Stimulated activated CD8-positive, alpha-beta memory T cell treated with anti-CD3 and anti-CD28 coated beads, Interleukin-15, amount 100 ng/mL, for 48 hours (primary cell): ENCODE measurements at places on chromosomes 1 and 21.

GRCh38 chr1:14366091-14367018 lies 232.1 kb upstream of the KAZN start:
- DNase-seq: no peak

DNA sequence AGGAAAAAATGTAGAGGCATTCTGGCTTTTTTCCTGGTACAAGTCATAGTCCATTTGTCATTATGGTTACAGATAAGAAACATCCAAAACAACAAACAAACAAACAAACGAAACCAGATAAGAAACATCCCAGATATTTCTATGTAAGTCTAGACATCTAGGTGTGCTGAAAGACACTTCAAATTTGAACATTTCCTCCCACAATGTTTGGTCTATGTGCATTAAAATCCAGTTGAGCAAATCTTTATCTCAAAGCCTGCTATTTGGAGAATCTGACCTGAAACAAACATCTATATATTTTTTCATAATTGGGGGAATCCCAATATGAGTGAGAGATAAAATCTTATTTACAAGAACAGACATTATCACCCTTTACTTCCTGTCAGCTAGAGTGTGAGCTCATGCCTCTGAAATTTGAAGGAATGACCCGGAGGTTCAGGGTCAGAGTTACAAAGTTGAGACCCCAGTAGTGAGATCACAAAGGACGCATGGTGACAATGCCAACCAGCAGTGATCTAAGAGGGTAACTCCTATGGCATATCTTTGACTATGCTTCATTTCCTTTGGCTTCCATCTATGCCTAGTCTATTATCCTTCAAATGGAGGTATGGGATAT lies 182.9 kb upstream of the ATP1B1 start:
- DNase-seq: no peak

DNA sequence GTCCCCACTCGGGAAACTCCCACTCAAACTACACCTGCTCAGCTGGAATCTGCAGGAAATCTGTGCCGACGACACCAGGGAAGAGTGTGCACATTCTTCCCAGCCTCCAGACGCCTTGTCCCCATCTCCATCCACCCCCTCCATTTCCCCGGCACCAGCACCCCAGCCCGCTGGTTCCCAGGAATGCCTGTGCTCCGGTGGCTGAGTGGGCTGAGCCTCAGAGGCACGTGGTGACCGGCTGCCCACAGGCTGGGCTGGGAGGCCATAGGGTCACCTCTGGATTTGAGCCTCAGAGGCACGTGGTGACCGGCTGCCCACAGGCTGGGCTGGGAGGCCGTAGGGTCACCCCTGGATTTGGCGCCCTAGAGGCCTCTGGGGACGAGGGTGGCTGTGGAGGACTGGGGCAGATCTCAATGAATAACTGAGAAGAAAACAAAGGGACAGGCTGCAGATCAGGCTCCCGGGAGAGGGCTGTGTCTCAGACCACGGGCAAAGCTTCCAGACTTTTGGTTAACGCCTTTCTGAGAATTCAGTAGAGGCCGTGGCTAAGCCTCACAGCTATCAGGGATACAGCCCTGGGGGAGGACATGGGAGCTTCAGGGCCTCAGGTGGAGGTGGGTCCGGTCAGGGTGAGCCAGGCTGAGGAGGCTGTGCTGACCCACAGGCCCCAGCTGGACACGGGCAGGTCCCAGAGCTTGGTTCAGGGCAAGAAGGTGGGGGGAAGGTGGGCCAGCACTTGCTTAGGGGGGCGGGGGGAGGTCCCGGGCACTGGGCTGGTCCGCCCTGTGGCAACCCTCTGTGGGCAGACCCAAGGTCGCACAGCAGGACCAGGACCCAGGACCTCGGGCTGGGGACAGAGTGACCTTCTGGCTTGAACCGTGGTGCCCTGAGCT lies 17.3 kb upstream of the TTLL10 start:
- DNase-seq: no peak

GRCh38 chr1:25030674-25031589 lies 100.9 kb upstream of the RUNX3 start:
- DNase-seq: peak; percentile 78

DNA sequence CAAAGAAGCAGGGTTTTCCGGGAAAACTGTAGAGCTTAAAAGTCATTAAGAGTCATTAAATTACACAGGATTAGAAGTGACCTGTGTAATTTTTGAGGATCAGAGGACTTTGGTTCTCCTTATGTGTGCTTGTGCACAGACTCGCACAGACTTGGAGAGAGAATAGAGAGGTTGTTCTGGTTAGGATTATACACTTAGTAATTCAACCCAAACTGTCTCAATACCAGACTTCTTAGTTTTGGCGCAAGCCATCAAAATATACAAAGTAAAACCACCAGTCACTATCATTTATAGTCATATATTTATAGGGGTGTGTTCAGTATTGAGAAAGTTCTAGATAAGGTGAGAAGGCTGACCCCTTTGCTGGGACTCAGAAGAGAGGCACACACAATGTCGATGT lies 112.3 kb downstream of the HLX start:
- DNase-seq: no peak

- no peak for DNase-seq
Observed at GRCh38 chr1:187836557-187836956, 1007.8 kb downstream of the PLA2G4A start.

GRCh38 chr1:240329443-240329842 lies 237.8 kb downstream of the FMN2 start:
- no peak for DNase-seq

DNA sequence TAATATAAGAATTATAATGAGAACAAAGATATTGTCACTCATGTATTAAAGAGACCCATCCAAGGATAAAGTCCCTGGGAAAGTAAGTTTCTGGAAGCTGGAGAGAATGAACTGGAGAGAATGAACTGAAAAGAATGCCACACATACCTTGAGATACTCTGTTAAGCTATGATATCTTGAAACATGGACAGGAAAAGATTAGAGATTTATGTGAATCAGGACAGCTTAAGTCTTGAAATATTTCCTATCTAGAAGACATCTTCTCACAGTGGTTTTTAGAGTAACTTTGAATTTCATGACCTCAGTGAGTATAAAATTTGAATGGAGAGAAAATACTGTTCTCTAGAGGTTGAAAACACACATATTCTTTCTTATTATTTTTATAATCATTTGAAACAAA lies 201.3 kb upstream of the HMCN1 start:
- DNase-seq: no peak

DNA sequence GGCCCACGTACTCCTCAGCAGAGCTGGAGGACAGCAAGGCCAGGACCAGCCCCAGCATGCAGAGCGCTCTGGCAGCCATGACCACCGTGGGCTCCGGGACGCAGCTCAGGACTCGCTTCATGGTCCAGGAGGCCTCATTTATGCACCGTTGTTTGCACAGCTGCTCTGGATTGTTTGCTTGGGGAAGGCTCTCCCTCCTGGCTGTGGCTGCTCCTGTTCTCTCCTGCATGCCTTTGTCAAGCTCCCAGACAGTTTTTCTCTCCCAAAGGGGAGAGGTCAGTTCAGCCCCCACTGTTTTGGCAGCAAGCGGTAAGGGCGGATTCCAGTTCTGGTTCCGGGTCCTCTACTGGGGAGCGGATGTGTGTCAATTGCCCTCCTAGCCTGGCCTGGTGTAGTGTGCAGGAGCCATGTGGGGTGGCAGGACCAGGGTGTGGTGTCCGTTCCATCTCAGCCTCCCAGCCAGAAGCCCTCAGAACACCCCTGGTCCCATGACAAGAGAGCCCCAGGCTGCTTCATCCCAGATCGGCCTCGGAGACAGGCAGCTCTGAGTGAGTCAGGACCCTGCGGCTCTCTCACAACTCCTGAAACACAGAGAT lies at the start of gene TFF3:
TFF3 (minus strand) TSS at position 114 of the 596 bp plus-strand sequence; CDS start at position 79, 35 bp downstream.
- DNase-seq: no peak

DNA sequence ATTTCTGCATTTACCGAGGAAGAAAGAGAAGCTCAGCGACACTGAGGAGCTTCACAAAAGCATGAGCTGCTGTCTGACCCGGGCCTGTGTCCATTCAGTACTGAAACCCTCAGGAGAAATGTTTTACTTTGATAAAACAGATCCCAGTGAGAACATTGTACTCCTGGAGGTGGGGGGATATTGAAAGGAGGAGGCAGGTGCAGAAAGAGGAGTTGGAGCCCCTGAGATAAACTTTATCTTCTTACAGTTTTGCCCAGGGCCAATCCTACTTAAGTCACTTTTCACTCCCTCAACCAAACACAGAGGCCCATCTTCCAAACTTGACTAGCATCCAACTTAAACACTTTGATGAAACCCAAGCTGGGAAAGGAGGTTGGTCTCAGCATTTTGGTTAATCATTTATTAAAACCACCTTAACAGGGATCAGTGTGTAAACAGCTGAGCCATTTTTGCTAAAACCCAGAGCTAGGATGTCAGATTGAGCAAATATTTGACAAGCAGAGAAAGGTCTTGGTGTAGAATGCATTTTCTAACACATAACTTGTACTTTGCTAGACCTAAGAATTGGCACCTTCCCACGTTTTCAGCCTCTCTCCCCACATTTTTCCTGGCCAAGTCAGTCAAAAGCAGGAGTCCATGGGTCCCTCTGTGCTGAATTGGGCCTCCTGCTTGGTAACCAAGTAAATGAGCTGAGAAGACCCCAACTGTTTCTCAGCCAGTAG lies 32.5 kb upstream of the SARS1 start:
- no peak for DNase-seq

GRCh38 chr1:202804126-202804525 lies 4.1 kb downstream of the KDM5B start:
- DNase-seq: no peak

DNA sequence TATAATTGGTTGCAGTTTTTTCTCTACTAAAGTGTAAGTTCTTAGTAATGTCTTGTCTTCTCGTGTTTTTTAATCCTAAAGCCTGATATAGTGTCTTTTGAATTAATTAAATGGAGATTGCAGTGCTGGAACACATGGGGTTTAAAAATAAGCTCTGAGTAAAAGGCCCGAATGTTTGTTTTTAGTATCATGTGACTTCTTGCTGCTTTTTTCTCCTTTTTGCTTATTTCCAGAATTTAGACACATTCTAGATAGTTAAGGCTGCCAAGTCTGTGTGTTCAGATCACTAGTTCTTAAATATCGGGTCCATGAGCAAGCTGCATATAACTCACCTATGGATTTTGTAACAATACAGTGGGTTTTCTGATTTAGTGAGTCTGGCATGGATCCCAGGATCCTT lies 27.5 kb downstream of the KCTD3 start:
- no peak for DNase-seq

- DNase-seq: no peak
Observed at GRCh38 chr1:61426885-61427284, 298.1 kb downstream of the TM2D1 start.

DNA sequence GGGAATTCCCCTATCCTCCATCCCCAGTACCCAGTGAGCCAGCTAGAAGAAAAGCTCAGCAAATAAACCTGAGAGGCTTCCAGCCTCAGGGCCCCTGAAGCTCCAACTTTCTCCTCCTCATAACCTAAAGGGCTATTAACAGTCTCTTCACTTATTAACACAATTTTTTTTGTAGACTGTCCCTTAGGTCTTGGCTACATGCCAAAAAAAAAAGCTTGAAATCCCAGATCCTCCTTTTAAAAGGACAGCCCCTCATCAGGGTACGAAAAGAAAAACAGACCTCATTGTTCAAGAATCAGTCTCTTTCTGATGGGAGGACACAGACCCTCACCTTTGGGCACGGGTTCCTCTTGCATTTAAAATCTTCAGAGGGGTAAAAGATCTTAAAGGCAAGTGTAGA lies 72.8 kb upstream of the CD1D start:
- DNase-seq: no peak

DNA sequence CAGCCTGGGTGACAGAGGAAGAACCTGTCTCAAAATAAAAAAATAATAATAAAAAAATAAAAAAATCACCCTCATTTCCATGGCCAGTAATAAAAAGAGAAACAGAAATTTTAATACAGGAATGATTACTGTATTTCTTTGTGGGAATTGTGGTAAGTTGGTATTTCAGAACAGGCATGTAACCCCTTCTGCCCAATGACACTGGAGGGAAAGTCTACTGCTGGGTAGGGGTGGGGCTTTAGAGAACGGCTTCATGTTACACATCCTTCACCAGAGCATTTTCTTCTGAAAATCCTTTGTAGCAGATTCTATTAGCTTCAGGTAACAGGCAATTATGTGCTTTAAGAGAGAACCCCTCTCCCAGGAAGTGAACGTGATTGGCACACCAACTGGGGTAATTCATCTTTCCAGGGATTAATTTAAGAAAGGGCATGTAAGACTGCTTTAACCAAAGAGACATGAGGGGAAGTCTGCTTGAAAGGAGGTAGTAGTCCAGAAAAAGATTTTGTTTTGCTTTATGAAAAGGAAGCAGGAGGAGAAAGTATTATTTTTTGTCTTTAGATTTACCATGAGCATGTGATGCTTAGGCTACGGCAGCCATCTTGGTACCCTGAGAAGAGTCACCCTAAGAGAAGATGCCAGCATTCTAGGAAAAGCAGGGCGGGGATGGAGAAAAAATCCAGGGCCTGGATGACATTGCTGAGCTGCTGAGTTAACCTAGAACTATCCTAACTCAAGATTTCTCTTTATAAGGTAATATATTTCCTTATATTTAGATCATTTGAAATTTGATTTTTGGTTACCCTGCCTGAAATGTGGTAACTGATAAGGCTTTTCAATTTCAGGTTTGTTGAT lies 57.7 kb upstream of the DPT start:
- DNase-seq: no peak

DNA sequence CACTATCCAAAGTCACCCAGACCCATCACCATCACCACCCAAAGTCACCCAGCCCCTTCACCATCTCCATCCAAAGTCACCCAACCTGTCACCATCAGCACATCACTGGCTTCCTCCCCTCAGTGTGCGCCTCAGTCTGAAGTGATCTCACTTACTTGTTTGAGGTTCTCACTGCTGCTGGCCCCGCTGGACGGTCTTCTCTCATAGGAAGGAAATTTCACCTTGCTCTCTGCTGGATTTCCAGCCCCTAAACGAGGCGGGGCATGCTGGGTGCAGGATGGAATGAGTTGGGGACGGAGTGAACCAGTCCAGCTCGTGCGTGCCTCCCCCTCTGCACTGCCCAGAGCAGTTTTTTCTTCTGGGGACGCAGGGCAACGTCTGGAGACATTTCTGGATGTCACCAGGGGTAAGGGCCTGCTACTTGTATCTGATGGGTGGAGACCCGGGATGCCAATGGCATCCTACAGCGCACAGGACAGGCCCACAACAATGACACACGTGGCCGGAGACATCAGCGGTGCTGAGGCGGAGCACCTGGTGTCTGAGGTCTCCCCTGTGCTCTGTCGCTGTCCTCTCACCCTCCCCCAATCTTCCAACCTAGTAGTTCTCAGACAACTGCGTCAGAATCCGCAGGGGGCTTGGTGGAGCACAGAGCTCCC lies 38.6 kb downstream of the PDE9A start:
- DNase-seq: no peak

GRCh38 chr1:62367005-62367557 lies 47.8 kb upstream of the KANK4 start:
- no peak for DNase-seq

DNA sequence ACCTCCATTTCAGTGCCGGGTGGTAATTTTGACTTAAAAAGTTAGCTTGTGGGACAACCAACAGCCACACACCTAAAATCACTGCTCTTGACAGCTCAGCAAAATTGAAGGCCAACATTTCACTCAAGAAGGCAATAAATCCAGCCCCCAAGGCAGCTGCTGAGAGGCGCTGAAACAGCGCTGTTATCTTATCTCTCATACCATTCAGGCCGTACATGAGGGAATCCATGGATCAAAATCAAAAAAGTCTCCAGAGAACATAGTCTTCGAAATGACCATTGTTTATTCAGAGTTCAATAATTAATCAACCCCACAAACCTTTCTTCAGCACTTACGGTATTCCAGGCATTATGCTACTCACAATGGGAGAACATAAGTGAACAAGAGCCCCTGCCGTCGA lies 38.5 kb downstream of the ZBTB18 start:
- DNase-seq: no peak

- DNase-seq: no peak
Observed at GRCh38 chr1:63688302-63688890, 85.4 kb upstream of the ROR1 start.
